Activated CD8-positive, alpha-beta memory T cell treated with anti-CD3 and anti-CD28 coated beads for 4 hours (primary cell): ENCODE measurements at places on chromosomes 4 and X.

GRCh38 chr4:186020106-186020792 lies 48.7 kb upstream of the TLR3 start:
- DNase-seq = no peak

- DNase-seq = no peak
These were observed 21.8 kb downstream of the SPRY1 start for GRCh38 chr4:123418351-123418931.

- DNase-seq = no peak
These were observed 87.6 kb downstream of the BMP3 start for GRCh38 chr4:81118086-81118485.

GRCh38 chrX:91434351-91435168 lies at the start of gene PABPC5:
TSS of gene PABPC5 (plus strand) at chrX:91434839. CDS start at chrX:91435578, 739 bp downstream.
- DNase-seq = no peak

DNA sequence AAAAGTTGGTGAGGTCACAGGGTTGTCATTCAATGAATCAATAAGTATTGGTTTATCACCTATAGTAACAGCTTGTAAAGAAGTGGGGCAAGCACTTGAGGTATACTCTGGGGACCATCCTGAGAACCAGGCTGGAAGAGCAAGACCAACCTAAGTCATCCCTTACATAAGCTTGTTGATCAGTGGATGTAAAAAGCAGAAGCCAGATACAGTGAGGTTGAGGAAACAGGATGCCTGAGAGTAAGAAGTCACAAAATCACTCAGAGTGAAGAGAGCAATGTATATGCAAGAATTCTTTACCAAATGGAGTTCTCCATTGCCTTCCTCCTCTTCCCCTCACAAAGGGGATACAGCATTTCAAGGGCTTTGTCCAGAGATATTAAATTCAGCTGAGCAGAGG lies 76.3 kb upstream of the PACRGL start:
- no peak for DNase-seq

DNA sequence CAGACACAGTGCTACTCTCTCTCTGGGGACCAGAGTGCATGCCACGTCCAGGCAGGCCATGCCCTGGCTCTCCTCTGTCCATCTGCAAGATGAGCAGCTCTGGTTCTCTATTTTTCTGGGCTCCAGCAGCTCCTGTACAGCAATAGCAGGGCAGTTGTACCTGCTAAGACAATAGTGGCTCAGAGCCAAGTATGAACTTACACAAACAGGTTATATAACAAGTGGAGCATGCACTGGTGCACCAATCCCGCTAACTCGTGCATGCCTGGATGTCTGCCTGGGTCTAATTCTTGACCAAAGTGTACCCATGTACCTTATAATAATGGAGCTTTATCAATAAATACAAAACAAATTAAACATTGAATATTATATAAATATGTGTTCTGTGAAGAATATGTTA lies 392.3 kb downstream of the CENPC start:
- no peak for DNase-seq

DNA sequence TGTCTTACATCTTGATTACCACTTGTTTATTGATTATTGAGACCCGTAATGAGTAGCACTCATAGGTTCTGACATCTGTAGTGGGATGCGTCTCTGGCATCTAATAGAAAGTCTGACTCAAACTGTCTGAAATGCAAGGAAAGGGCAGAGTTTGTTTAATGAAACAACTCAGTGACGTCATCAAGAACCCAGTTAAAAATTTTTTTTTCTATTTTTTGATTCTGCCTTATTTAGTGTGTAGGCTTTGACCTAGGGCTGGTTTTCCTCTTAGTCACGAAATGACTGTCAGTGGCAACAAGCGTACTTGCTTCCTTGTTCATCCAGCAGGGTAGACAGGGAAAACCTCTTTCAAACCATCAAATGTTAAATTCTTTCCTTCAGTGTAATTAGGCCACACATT lies 3.1 kb upstream of the CDKL5 start:
- DNase-seq = no peak

DNA sequence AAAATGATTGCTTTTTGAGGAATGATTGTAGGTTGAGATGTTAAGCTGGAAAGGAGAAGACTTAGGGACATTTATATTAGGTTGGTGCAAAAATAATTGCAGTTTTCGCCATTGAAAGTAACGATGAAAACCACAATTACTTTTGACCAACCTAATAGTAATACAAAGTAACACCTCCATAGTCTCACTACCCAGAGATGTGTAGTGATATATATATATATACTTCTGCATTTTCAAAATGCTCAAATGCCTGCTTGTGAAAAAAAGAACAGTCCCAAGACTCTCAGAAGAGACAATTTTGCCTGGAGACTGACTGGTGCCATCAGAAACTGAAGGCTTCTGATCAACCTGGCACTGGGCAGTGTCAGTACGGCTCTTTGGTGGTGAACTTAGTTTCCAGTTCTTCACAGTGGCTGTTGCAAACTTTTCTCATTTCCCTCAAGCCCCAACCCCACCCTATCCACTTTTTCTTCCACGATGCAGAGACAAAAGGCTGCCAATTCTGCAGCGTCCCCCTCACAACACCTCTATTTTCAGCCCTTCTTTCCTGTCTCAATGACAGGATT lies 35.1 kb upstream of the TAPT1 start:
- no peak for DNase-seq

GRCh38 chr4:76767983-76768382 lies 130.0 kb downstream of the SOWAHB start:
- DNase-seq = no peak

- no peak for DNase-seq
These were observed 44.4 kb downstream of the TSC22D3 start for GRCh38 chrX:107730991-107731766.

DNA sequence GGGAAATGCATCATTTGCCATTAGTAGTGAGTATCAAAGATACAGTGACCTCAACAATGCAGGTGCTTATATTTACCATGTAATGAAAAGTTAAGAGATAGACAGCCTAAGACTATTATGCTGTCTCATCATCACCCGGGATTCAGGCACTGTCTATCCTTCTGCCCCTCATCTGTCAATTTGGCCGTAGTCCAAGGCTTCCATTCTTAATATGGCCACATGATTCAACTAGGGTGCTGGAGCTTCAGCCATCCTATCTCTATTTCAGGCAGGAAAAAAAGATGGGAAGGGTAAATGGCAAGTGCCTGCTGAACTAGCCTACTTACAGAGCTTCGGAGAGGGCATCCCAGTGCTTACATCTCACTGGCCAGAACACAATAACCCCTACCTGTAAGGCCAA lies 196.7 kb upstream of the LNX1 start:
- DNase-seq = no peak

DNA sequence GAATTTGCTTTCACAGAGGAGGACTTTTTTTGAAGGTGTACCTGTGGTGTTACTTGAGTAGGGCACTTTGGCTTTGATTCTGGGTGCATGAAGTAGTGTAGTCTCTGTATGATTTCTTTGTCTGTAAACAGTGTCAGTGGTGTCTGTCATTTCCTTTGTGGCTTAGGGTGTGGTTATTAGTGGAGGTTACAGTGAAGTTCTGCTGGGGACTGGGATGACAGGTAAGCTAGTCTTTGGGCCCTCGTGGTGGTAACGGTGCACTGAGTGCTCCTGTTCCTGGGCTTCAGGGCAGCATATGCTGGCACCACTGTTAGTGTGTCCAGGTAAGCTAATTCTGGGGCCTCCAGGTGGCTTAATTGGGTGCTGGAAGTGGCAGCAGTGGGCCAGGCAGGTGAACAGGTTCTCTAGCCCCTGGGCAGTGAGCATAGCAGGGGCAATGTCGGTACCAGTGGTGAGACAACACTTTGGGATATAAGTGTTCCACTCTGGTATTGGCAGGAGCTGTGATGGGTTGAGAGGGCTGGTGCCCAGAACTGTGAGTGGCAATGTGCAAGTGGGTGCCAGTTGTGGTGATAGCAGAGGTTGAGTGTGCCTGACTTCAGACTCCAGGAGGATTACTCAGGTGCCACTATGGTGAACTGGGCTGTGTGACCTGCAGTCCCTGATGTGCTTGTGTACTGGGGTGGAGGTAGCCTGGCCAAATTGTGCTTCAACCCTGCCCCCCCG lies 26.0 kb upstream of the VSIG1 start:
- DNase-seq = no peak

DNA sequence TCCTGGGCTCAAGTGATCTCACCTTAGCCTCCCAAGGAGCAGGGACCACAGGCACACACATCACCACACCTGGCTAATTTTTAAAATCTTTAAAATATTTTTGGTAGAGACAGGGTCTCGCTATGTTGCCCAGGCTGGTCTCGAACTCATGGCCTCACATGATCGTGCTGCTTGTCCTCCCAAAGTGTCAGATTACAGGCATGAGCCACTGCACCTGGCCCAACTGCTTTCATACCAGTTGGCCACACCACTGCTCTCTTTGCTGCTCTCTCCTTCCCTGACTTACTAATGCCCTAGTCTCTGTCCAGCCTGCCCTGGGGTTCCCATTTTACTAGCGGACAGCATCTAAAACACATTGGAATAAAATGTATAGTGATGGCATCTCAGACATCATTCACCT lies 67.1 kb downstream of the CLDN22 start:
- no peak for DNase-seq

- DNase-seq = no peak
These were observed 26.6 kb downstream of the SNX25 start for GRCh38 chr4:185235843-185236503.

- no peak for DNase-seq
These were observed 11.3 kb downstream of the DTHD1 start for GRCh38 chr4:36292556-36293188.

DNA sequence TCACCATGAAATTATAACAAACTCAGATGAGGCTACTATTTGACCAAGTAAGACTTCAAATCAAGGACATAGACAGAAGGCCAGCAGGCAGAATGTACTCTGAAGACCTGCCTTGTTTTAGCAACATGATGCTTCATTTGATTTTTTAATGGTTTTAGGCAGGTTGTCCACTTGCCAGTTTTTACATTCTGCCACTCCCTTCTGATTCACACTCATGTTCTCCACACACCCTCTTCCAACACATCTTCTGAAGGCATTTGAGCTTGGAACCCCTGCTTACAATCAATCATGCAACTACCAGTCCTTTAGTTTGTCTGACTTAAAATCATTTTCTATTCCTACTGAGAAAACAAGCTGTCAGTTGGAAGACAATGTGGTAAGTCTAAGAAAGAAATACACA lies 114.9 kb upstream of the SMIM31 start:
- DNase-seq = no peak

DNA sequence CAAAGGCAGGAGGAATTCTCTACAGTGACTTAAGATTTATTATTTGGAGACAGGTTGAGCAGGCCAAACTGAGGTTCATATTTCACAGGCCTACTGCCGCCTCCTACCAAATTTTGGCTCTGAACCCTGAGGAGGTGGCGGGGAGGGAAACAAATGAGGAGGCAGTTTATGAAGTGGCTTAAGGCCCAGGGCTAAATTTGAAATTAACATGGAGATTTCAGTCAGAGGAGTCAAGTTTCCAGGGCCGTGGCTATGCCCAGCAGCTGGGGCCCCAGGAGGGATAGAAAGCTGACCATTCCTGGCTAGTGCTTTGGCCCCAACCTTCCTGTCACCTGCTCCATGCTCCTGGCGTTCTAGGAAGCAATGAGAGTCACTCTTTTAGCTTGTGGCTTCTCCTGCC lies 73.4 kb upstream of the ARHGAP36 start:
- no peak for DNase-seq

- no peak for DNase-seq
These were observed 28.6 kb downstream of the PLRG1 start for GRCh38 chr4:154521607-154522006.

- no peak for DNase-seq
These were observed 147.8 kb downstream of the GRIA3 start for GRCh38 chrX:123331859-123332258.

DNA sequence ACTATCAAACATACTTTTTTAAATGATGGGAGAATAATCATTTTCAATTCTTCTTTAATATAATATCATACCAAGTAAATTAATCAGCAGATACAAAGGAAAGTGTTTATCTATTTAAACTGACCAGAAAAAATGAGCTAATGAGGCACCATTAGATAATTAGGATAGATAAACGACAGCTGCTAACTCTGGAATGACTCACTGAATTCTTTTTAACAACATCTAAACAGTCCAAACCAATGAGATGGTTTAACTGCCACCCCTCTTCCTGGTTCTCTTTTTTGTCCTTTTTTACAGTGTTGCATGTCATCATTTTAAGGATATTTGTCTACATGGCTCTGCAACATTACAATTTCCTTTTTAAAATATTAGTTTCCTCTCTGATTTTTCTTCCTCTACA lies 41.6 kb downstream of the UNC5C start:
- DNase-seq = no peak

- DNase-seq = no peak
These were observed 226.7 kb upstream of the PRKX start for GRCh38 chrX:3940000-3940610.

DNA sequence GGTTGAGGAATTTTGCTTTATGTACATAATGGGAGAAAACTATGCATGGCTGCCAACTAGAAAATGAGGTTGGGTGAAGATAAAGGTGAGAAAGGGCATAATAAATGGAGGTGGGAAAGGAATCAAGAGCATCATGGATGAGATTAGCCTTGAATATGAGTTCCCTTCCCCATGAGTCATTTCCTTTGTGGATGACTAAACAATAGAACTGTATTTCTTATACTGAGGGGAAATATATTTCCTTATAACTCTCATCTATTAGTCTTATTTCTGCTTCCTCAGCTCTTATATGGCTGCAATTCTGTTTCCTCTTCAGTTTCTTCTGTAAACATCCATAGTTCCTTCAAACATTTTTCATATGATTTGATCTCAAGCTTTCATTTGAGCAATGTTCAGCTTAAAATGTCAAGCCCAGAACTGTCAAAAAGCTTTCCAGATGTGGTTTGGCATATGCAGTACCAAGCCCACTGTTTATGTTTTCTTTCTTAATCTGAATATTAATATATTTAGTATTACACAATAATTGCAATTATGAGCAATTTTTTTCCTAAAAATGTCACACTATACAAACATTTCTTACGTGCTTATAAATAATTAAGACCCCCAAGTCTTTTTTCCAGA lies 100.7 kb upstream of the GRPR start:
- no peak for DNase-seq

DNA sequence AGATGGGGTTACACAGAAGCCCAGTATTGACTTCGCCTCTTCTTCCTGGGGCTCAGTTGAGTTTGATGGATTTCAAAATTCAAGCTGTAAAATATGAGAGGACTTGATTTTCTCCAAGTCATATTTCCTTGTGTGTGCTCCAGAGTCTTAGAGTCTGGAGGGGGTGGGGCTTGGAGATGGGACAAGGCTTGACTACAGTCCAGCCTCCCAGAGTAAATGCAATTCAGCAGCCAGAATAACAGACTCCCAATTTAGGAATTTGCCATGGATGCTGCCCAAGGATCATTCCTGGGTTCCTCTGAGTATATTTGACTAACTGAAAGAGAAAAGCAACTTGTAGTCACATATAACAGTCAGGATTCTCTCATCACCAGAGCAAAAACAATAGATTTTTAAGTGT lies 53.7 kb upstream of the RBPJ start:
- DNase-seq = no peak

DNA sequence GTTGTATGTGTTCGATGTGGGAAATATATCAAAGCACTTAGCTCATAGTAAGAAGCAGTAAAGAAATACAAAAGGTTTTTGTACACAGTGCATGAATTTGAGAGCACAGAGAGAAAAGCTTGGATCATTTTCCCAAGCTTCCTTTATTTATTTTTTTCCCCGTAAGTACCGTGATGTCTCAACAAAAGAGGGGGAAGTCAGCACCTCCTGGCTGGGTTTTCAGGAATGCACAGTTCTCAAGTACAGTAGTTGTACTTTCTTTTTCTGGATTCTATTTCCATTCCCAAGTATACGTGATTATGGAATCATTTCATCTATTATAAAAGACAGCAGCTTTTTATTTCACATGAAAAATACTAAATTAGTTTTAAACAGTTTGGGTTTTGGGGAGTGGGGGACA lies 171.5 kb upstream of the EDNRA start:
- DNase-seq = no peak
